ENCODE measurements at places on chromosomes 13 and 19.

GRCh38 chr19:46732172-46732938, 13.5 kb upstream of the FKRP start:
- no peak for DNase-seq

- no peak for DNase-seq
Measured at GRCh38 chr13:20001366-20002190, 43.1 kb downstream of the ZMYM2 start.

DNA sequence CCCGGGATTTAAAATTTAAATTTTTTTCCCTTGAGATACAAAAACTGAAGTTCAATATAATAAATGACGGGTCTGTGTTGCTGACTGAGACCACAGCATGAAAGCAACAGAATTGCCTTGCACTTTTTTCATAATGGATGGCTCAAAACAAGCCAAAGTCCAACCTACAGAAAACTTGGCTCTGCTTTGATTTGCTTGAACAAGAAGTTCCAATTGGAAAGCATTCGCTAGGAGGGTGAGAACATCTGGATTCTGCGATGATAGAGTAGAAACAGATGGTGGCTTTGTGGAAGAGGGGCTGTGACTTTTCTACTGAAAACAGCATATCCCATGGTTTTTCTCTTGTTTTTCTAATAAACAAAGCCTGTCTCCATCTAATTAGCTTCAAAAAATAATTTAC, 46.4 kb downstream of the THSD1 start:
- DNase-seq: peak; percentile 8

DNA sequence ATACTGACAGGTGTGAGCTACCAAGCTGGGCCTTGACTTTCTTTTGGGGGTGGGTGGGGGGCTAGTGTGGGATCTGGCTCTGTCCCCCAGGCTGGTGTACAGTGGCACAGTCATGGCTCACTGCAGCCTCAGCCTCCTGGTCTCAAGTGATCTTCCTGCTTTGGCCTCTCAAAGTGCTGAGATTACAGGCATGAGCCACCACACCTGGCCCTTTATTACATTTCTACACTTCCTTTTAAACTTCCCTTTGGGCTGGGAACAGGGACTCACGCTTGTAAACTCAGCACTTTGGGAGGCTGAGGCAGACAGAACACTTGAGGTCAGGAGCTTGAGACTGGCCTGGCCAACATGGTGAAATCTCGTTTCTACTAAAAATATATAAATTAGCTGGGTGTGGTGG, 12.0 kb downstream of the FTL start:
- DNase-seq: no peak

GRCh38 chr13:43493496-43494000, 293.2 kb downstream of the ENOX1 start:
- DNase-seq: no peak

GRCh38 chr19:17266589-17266974, 661 bp upstream of the BABAM1 start:
- DNase-seq: no peak

GRCh38 chr13:80871481-80871880, 530.6 kb upstream of the SPRY2 start:
- peak; percentile 66 for DNase-seq

GRCh38 chr19:456547-457110, 4.2 kb downstream of the SHC2 start:
- DNase-seq: no peak

DNA sequence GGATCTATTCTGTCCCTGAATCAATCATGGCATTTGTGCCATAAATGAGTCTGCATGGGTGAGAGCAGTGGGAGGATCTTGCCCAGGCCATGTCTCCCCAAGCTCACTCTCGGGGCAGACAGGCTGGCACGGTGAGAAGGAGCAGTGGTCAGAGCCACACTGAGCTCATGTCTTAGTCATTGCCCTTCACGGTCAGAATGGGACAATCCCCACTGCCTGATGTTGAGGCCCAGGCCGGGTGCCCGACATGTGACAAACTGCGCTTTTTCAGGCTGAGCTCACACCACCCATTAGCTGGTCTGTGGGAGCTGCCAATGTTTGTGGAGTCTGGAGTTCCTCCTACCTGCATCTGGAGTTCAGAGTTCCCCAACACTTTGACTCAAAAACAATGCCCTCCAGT, 481.9 kb downstream of the COG6 start:
- no peak for DNase-seq

DNA sequence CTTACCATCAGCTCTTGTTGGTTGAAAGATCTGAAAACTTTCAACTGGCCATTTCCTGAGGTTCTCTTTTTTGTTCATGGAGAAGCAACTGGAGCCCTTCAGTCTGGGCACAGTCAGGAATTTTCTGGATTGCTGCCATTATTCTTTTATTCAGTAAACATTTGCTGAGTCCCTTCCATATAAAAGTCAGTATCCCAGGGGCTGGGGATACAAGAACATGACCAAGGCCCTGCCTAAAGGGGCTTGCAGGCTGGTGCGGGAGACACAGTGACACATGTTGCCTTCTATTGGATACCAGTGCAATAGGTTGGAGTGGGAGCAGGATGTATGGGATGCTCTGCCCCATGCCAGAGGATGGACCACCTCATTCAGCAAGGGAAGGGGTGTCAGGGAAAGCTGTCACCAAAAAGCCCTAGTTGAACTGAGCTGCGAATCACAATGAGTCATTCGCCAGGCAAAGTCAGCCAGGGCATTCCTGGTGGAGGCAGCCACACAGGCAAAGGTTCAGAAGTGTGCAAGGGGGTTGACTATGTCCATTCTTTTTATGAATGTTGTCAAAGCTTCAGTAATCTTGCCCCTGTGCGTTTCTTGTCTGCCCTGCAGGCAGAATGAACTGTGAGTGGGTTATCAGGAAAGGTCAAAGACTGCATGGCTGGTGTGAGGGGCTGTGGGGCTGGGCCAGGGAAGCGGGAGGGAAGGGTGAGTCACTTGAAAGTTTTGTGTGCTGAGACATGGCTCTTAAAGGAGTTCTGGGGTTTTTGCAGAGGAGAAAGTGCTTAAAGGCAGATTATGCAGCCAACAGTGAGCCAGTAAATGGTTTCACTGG, 395.9 kb downstream of the KCNRG start:
- DNase-seq: peak; percentile 84

GRCh38 chr13:53545340-53545941, 516.8 kb downstream of the OLFM4 start:
- no peak for DNase-seq

DNA sequence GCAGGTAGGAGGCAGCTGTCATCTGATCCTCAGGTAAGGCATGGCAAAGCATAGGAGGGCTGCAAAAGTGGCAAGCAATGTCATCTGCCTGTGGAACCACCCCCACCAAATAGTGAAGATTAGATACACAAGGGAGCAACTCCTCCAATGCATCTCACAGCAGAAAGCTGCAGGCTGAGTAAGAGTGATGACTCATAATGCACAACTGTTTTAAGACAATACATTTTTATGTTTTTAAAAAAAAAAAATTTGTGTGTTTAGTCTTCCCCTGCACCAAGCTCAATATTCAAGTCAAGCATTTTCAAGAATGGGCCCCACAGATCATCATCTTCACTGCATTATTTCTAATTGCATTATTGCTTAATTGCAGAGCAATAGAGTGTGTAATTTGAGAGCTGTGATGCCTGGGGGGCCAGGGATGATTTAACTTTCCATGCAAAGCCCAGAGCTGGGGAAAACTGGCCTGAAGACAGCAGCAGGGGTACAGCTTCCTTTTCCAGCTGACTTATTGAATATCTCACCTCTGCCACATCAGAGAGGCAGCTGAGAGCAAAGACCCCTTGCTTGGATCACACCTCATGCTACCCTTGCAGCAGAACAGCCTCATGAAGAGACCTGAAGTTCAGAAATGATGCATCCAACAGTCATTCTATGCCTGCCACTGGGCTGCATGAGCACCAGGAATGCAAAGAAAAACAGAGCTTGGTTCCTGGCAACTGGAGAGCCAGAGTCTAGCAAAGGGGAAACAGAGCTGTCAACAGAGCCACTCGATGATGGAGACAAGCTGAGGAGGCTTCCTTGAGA, 22.7 kb upstream of the POP4 start:
- peak; percentile 14 for DNase-seq

DNA sequence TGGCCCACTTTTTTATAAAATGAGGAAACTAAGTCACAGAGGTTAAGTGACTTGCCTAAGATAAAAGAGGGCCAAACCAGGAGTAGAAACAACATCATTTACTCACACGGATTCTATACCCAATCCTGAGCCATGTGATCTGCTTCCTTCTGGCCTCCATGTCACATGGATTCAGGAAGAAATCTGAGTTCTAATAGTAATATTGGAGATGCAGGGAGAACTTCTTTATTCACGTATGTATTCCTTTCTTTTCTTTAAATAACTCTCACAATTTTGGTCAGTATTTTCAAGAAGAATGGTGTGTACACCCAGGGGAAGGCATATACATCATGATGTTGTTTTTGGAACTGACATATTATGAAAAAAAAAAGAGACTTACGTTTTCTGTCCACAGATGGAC, 1.8 kb downstream of the POSTN start:
- no peak for DNase-seq
